ENCODE measurements at places on chromosomes 11 and 22.

DNA sequence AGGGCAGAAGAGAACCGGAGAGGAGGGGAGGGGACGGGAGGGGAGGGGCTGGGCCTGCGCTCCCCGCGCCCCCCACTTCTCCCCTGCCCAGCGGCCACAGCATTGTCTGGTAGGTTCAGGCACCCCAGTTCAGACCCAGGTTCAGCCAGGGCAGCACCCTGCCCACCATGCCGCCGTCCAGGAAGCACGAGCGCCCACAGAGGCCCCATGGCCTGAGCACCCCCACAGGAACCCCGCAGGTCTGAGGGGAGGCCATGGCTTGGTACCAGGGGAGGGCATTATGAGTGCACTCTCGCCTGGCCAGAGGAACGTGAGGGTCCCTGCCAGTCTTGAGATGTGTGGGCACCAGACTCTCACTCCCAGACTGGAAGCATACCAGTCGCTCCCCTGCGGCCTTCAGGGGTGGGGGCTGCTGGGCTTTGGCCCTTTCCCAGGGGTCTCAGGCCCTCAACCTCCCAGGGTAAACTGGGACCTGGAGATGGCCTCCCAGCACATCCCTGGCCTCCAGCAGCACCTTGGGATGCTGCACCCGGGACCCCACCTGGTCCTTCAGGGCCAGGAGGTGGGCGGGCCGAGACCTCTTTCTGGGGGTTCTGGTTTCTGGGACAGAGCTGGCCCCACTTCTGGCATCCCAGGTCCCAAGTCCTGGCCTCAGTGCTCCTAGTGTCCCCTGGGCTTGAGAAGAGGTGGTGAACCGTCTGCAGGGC lies 597 bp upstream of the PLXNB2 start:
- DNase-seq: no peak

DNA sequence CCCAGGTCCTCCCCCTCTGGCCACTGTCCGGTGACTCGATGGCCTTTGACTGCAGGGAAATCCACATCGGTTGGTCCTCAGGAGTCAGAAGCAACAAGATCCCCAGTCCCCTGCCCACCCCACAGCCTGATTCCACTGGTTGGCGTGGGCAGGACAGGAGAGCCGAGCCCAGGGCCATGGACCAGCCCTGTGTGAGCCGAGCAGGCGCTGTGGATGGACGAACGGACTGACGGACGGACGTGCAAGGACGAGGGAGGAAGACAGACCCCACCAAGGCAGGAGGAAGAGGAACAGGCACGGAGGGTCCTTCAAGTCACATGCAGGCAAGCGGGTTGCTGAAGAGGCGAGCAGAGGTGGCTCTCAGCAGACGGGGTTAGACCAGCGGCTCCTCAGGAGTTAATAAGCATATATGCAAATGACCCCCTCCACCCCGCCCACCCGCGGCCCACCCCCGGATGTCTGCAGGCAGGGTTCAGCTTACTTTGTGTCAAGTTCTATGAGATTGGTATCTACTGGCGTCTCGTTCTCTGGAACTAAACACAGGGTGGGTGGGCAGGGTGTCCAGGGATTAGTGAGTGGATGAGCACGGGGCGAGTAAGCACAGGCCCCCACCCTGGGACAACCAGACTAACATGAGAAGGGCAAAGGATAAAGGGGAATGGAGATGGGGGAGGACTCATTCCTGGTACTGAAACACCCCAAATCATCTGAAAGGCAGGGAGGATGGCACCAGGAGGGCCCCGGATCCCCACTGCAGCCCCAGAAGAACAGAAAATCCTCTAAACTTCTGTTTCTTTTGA lies 26.8 kb downstream of the TPBGL start:
- no peak for DNase-seq

DNA sequence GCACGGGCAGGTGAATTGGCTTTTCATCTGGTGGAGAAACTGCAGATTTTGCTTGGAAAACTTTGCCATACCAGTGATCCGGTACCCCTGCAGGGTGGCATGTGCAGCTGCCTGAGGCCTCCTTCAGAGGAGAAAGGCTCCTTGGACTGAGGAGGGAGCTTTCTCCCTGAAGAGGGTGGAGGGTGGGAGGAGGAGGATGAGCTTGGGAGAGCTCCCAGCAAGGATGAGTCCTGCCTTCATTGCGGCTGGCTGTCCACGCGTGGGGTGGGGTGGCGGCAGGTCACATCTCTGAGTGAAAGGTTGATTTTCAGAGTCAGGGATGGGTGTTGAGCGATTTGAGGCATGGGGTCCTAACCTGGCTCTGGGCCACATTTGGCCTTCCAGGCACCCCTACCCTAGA lies 96.8 kb downstream of the GRAMD1B start:
- no peak for DNase-seq

GRCh38 chr22:33921525-33922348 lies 1.5 kb upstream of the LARGE1 start:
- DNase-seq: peak; percentile 60

- DNase-seq: peak; percentile 52
These were observed 89.2 kb downstream of the GRAMD1B start for GRCh38 chr11:123519055-123519796.

- no peak for DNase-seq
These were observed 874.4 kb downstream of the NTM start for GRCh38 chr11:132244846-132245245.

DNA sequence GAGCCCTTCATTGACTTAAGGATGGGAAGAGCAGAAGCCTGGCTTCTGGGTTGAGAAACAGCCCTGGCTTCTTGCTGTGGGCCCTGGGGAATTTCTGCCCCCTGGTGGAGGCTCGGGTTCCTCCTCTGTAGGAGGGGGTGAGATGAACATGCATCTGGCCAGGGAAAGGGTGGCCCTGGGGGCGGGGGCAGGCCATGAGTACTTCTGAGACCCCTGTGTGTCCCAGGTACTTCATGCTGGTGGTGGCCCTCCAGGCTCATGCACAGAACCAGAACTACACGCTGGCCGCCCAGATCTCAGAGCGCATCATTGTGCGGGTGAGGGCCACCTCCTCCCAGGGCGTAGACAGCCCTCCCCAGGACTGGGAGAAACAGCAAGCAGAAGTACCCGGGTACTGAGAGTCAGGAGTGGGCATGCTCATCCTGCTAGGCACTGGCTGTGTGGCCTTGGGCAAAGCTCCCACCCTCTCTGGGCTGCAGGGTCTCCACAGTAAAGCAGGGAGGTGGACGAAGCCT lies 15.8 kb downstream of the TMEM258 start:
- DNase-seq: no peak

GRCh38 chr11:2664376-2664775 lies 35.4 kb downstream of the KCNQ1OT1 start:
- no peak for DNase-seq

GRCh38 chr11:24760681-24761080 lies 263.8 kb downstream of the LUZP2 start:
- DNase-seq: no peak

DNA sequence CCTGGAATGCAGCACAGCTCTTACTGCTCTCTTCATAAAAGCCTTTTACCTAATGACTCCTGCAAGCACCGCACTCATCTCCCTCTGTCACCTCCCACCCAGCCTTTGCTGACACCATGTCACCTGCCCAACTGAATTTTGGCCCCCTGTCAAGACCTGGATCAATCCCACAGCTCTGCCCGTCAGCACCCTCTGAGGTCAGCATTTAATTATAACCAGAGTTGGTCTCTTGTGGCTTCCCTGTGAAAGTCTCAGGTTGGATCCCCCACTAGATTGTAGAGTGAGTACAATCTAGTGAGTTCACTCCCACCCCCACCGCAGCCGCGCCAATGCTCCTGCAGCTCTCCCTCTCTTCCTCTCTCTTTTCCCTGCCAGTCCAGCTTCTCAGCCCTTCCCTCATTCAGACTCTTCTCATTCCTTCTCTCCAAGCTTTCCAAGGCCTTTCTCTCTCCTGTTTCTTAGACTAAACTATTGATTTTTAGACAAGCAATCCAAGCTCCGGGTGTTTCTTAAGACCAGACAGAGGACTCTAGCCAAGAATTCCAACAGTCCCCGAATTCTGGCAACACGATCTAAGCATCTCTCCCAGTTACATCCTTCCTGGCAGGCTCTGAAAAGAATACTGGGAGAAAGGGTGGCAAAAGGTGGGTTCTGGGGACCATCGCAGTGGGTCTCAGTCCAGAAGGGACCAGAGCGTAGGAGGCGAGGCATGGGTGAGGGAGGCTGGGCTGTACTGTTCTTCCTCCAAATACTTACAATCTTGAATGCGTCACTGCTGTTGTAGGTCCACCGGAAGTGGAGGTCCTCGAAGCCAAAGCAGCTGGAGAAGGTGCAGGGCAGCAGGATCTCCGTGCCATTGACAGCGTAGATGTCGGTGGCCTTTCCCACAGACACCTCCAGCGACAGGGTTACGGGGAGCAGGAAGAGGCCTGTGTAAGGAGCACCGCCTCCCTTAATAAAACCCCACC lies 8.0 kb downstream of the SCN4B start:
- no peak for DNase-seq

- no peak for DNase-seq
These were observed 110.9 kb downstream of the SWAP70 start for GRCh38 chr11:9774591-9775397.

GRCh38 chr22:19117111-19117512 lies 5.1 kb downstream of the DGCR2 start:
- no peak for DNase-seq

DNA sequence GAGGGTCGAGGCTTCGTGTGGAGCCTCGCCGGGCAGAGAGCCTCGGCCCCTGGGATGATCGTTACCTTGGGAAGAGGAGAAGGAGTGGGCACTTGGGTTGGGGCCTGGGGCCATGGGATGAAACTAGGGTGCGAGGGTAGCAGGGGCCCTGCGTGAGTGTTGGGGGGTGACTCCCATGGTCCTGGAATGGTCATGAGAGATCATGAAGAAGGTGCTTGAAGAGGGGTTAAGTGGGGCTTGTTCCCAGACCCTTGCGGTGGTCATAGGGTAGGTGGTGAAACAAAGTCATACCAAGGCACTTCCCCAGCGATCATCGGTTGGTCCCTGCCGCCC lies 284 bp downstream of the CCS start:
- no peak for DNase-seq

GRCh38 chr11:9955391-9955790 lies 291.5 kb downstream of the SWAP70 start:
- no peak for DNase-seq

- no peak for DNase-seq
These were observed 2.8 kb upstream of the JHY start for GRCh38 chr11:122879785-122880184.

GRCh38 chr11:71914617-71915189 lies 13.7 kb downstream of the XNDC1N start:
- DNase-seq: no peak

GRCh38 chr11:2173150-2173693 lies 1.6 kb upstream of the TH start:
- no peak for DNase-seq

- DNase-seq: peak; percentile 29
These were observed at the start of gene BRD1 for GRCh38 chr22:49827853-49828598. Gene BRD1, minus strand, starts transcription at chr22:49827873. Its CDS starts 3,556 bp downstream, at chr22:49824317.

DNA sequence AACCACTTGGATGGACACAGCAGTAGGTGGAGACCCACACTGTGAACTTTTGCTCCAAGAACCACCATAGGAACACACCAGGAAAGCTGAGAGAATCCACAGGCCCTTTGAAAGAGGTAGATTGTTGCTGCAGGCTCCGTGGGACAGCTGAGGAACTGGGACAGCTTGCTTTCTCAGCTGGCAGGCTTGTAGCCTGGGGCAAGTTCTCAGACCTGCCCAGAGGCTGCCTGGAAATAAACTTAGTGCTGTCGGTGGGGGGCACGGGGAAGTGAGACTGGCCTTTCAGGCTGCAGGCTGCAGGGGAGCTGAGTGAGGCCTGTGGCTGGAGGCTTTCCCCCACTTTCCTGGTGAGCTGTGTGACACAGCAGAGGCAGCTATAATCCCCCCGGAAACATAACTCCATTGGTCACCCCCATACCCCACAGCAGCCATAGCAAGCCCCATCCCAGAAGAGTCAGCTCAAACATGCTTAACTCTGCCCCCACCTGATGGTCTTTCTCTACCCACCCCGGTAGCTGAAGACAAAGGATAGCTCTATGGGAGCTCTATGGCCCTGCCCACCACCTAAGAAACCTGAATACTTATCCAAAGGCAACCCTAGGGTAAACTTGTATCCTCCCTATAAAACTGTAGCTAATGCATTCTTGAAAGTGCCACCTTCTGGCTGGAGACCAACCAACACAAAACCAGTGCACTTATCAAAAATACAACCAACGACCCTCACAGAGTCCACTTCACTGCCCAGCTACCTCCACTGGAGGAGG lies 21.4 kb upstream of the ACRV1 start:
- no peak for DNase-seq

DNA sequence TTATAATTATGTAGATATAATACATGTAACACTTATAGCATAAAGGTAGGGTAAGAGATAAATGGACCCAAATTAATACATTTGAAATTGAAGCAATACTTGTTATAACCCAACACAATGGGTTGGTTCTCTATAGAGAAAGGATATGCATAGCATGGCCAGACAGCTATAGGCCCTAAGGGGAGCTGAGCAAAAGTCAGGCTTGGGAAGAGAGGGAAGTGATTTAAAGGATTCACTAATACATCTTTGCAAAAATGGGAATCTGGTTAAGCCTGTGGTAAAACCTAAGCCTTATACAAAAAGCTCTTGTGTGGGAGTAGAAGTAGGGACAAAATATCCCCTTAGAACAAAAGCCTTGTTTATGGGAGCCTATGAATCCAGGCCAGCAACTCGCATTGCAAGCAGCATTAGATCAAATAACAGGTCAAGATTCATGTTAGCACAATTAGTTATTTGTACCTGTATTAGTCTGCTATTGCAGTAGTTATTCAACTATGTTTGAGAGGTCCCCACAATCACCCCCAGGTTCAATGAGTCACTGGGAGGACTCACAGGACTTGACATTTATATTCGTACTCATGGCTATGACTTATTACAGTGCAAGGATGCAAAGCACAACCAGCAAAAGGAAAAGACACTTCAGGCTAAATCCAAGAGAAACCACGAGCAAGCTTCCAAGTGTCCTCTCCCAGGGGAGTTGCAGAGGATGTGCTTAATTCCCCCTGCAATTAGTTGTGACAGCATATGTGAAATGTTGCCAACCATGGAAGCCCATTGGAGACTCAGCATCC lies 144.7 kb upstream of the LMO1 start:
- DNase-seq: no peak

GRCh38 chr11:46554213-46555147 lies 39.3 kb downstream of the AMBRA1 start:
- no peak for DNase-seq

DNA sequence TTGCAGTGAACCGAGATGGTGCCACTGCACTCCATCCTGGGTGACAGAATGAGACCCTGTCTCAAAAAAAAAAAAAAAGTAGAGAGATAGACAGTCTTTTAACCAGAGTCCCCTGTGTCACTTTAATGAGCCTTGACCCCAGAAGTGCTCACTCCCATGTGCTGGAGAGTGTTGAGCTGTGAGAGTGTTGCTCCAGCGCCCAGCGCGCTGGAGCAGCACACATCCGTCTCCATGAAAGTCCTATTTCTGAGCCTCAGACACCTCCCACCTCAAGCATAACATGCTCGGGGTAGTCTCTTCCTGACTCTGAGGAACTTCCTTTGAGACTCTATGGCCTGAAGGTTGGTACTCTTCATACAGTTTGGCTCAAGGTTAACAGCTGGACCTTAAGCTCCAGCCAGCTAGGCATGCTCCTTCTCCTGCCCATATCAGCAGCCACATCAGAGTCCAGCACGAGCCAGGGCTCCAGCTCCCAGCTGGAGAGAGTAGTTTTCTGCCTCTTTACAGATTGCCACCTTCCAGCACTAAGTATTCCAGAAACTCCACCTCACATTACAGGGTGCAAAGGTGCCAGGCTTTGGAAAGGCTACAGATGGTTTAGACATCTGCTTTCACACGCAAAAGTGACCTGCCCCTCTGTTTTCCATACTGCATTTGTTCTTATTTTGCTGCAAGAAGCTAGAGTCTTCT lies 29.4 kb upstream of the UBASH3B start:
- DNase-seq: no peak

- no peak for DNase-seq
These were observed 1291.0 kb downstream of the LRRC4C start for GRCh38 chr11:40168414-40168813.
